D341Med (cell line): ENCODE measurements at places on chromosomes 16 and 17.

DNA sequence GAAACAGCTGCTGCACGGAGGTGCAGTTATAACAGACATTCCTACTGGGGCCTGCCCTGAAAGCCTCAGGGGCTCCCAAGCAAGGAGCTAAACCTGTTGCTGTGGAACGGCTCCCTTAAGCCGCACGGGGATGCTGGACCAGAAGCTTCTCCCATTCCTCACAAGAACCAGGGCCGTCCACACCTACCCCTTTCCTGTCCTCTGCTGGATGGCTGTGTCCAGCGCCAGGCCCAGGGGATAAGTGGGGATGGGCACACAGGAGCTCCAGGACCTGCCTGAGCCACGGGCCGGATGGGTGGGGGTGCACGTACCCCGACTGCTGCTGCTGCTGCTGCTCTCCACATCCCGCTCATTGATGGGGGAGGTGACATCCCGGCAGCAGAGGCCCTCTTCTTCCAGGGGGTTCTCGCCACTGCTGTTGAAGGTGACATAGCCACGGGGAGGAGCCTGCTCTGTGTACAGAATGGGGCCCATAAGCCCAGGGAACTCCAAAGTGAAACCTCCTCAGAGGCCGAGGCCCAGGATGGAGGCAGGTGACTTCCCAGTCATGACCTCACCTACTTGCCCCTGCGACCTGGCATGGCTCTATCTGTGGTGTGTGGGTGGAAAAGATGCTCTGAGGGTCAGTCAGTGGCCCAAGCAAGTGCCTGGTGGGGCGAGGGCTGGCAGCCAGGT, 8.6 kb downstream of the NUDT16L1 start:
- DNase-seq, result no peak

GRCh38 chr16:22189473-22190080, 16.5 kb upstream of the EEF2K start:
- no peak for DNase-seq

- no peak for DNase-seq
Measured at GRCh38 chr17:45628019-45628418, 137.5 kb upstream of the PLEKHM1 start.

- DNase-seq, result no peak
Measured at GRCh38 chr16:69107316-69107962, 2.0 kb downstream of the HAS3 start.

DNA sequence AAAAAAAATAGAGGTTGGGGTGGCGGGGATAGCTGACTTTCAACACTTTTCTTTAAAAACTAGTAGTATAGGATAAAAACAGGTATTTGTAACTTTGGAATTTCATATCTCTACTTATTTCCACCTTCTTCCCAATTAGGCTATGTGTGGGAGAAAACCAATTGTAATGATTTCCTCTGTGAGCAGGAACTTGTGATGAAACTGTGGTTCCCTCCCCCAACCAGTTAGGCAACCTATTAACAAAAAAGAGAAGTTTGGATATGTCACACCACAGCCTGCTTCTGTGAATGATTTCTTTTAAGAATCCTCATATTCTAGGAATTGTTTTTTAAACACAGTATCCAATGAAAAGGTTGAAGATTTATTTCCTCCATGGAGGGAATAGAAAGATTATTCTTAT, 1.9 kb downstream of the IGSF6 start:
- DNase-seq, result no peak

- peak; percentile 94 for DNase-seq
Measured at GRCh38 chr17:66301864-66302741, at the start of gene PRKCA. Gene PRKCA, plus strand, starts transcription at chr17:66302613.

GRCh38 chr17:40355123-40355803, 9.3 kb downstream of the GJD3 start:
- DNase-seq, result peak; percentile 95

DNA sequence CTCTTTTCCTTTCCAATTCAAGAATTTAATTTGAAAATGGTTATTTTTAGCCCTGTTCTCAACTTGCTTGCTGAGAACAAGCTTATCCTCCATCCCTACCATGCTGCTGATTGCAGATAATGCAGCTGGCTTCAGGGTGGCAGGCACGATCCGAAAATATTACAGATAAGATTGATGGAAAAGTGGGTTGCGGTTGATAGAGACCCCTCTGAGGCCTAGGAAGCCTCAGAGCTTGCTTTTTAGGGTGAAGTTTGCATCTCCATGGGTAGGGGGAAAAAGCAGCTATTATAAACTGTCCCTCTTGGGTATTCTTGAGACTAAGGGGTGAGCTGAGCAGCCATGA, 116.5 kb upstream of the GOT2 start:
- no peak for DNase-seq

DNA sequence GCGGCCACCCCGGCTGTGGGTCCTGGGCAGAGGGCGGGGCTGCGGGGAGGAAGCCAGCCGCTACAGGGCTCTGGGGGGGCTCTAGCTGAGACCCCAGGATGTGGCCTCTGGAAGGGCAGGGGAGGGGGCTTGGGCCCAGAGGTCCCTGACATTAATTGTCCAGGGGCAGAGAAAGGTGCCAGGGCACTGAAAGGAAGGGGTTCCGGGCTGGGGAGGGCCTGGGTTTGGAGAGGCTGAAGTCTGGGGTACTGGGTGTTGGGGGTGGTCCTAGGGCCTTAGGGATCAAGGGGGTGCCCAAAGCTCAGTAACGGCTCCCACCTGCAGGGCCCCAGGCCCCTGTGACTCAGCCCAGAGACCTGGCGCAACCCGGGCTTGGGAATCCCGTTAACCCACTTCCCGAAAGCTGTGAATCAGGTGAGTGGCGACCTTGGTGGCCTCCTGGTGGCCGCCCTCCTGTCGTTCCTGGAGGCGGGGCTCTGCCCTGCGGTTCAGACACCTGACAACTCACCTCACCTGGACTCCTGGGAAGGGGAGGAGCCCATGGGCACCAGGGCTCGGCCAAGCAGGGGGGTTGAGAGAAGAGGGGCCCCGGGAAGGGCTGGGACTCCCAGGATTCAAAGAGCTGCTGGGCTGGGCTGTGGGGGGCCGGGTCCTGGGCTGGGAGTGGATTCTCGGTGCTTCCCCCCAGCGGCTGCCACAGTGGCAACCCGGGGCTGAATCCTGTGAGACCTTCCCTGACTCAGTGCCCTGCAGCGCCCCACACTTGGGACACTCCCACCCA, 465 bp upstream of the PRSS22 start:
- no peak for DNase-seq

DNA sequence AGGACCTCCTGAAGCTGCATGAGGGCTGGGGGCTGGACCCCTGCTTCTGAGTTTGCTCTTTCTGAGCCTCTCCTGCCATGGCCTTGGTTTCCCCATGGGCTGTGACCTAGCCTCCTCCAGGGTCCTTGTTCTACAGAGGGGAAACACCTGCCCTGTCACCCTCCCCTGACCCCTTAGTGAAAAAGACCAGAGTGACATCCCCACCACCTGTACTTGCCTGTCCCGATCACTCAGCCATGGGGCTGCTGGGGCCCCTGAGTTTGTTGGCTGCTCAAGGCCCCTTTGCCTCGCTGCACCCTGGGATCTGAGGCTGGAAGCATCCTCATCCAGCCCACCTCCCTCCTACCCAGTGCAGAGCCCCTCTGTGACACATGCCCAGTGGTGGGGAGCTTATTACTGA, 800 bp downstream of the NOD2 start:
- no peak for DNase-seq

GRCh38 chr17:17859909-17860765, 23.4 kb upstream of the SREBF1 start:
- DNase-seq, result peak; percentile 79

DNA sequence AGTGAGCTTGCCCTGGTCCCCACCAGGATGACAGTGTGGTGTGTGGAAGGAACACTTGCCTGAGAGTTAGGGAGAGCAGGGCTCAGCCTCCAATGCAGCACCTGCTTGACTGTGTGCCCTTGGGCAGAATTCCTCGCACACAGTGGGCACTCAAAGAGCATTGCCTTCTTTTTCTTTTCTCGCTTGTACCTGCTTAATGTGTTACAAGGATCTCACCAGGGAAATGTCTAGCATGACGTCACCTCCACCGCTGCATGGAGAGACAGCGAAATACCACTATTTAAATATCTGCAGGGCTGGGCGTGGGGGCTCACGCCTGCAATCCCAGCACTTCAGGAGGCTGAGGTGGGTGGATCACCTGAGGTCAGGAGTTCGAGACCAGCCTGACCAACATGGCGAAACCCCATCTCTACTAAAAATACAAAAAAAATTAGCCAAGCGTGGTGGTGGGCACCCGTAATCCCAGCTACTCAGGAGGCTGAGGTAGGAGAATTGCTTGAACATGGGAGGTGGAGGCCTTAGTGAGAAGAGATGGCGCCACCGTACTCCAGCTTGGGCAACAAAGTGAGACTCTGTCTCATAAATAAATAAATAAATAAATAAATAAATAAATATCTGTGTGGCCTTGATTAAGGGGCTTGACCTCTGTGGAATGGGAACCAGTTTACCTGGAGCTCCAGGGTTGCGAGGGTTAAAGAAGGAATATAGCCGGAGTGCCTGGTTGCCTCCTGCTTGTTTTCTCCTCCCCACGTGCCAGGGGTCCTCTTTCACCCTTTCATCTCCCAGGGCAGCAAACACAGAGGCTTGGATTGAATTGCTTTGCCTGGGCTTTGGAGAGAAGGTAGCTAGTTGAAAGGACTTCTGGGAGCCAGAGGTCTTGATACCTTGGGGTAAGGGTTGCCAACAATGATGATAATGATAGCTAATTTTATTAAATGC, 16.3 kb downstream of the SNX29 start:
- DNase-seq, result no peak

DNA sequence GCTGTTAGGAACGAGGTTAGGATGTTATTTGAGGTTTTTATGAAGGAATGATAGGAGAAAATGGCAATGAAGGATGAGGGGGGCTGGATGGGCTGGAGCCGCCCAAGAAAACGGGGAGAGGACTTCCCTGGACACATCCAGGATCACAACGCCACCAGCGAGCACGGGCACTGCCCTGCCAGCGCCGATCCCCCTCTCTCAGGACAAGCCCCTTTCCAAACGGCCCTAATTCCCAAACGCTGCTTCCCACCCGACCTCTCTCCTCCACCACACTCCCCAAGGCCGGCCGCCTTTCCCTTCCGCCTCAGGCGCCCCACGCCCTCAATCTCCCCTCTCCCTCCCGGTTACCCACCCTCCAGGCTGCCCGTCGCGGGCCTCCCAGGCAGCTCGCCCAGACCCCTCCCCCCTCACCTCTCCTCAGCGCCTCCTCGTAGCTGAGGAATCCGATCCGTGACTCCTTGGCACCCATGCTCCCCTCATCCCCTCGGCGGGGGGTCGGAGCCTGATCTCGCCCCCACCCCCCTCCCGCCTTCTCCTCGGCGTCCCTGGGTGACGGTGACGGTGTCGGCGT, 377 bp downstream of the USP32 start:
- no peak for DNase-seq
